ENCODE measurements at places on chromosomes 7 and 10.

DNA sequence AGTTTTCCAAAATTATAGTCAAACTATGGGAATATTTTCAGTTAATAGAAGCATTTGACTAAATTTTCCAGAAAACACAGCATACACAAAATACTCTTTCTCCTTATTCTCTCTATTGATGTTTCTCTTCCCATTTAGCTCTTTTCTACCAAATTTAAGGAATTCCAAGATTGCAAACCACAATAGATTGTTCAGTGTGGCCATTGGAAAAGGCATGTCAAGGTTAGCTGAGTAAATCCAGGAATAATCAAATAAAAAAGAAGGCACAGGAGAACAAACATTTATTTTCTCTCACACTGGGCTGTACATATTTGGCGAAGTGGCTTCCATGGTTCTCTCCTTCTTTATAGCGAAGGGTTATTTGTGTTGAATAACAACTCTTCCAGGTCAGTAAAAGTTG, 117.3 kb downstream of the THSD7A start:
- DNase-seq: no peak

- no peak for DNase-seq
Observed at GRCh38 chr10:75643405-75643804, 212.0 kb downstream of the LRMDA start.

- DNase-seq: no peak
Observed at GRCh38 chr7:80334908-80335307, 177.0 kb downstream of the GNAT3 start.

DNA sequence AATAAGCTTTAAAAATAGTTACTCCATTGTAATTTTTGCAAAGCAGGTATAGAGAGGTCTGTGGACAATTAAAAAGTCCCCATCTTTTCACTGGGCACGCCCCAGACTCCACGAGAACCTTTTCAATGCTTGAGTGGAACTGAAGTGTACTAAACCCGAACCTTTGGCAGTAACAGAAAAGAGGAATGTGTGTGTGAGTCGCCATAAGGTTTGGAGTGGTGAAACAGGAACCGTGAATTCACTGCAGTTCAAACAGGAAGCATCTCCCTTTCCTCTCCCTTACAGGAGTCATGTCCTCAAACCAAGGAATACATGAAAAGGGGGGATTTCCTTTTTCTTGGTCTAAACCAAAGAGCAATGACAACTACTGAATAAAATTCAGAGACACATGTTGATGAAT, 23.2 kb downstream of the NDUFB2 start:
- no peak for DNase-seq

- DNase-seq: no peak
Observed at GRCh38 chr7:259751-260405, 30.1 kb upstream of the FOXL3 start.

DNA sequence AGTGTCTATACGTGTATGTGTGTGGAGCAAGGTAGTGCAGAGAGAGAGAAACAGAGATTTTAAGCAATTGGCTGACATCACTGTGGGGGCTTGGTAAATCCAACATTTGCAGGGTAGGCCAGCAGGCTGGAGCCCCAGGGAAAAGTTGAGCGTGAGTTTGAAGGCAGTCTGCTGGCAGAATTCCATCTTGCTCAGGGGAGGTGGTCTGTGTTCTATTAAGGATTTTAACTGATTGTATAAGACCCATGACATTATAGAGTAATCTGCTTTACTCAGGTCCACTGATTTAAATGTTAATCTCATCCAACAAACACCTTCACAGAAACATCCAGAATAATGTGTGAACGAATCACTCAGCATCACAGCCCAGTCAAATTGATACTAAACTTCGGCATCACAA, 912.9 kb downstream of the GRM8 start:
- DNase-seq: no peak

GRCh38 chr10:43055991-43056567, 20.8 kb upstream of the RET start:
- DNase-seq: no peak

GRCh38 chr7:41162612-41163011, 540.3 kb downstream of the INHBA start:
- DNase-seq: no peak

DNA sequence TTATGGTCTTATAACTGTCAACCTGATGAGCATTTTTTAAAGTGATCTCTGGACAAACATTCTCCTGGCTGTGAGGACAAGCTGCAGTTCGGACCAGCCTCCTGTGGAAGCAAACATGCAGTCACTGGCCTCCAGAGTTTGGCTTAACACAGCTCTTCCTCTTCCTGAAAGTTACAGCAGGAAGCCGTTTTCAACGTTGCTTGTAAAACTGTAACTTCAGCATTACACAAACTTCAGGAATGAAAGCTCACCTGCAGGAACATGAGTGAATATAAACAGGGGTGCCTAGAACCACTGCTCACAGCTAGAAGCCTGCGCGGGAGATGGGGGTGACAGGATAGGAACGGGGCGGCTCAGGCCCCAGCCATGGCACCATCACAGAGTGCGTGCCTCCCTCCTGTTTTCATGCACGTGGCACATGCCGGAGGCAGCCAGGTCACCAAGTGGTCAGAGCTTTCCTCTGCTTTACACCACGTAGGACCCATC, 292.9 kb upstream of the PITRM1 start:
- no peak for DNase-seq

DNA sequence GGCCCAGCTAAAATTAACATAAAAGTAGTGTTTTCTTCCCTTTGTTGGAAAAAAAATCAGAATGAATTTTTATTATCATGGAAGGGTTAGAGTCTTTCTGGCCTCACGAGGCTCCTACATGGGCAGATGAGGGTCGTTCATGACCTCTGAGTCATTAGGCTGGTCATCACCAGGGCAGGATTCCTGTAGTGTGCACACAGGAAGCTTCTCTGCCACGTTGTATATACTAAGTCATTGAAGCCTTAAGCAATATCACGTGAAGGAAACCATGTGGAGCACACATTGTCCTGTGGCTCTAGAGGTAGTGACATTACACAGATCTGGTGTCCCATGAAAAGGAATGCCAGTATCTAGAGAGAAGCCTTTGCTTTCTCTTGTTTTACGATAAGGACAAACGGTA, 84.7 kb upstream of the C1QL3 start:
- no peak for DNase-seq

- no peak for DNase-seq
Observed at GRCh38 chr10:104844073-104844472, 203.0 kb downstream of the SORCS3 start.

DNA sequence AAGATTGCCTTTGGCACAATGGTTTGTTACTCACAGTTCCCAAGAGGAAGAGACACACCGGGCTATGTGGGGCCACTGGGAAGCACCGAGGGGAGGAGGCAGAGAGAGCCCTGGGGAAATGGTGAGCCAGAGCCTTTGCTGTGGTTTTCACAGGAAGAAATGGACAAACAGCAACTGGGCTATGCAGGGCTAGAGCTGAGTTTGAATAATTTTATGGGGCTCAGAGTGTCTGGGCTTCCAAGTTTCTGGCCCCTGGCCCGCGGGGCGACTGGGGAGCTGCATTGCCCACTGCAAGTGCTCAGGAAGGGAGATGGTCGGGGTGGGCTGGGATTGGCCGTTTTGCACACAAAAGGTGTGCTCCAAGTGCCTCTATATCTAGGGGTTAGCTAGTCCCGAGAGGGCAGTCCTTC, 92.6 kb downstream of the CHST15 start:
- no peak for DNase-seq

DNA sequence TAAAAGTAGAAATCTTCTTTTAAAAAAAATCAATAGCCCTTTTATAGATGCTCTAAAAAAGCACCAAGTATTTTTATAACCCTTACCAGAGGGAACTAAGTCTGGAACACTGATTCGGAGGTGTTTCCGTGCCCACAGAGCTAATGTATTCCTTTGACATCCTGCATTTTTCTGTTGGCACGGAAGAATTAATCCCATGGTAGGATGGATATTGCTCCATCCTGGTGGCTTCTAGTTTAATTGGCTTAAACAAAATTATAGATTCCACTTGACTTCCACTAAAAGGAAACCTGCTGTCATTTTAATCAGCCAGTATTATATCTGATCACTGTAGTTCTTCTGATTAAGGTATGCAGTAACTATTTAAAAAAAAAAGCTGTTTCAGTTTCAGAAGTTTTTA, 164.0 kb upstream of the NPS start:
- no peak for DNase-seq

- DNase-seq: no peak
Observed at GRCh38 chr7:133253519-133253875, 619 bp downstream of the EXOC4 start.

- DNase-seq: no peak
Observed at GRCh38 chr7:138032186-138032585, 30.3 kb upstream of the CREB3L2 start.

DNA sequence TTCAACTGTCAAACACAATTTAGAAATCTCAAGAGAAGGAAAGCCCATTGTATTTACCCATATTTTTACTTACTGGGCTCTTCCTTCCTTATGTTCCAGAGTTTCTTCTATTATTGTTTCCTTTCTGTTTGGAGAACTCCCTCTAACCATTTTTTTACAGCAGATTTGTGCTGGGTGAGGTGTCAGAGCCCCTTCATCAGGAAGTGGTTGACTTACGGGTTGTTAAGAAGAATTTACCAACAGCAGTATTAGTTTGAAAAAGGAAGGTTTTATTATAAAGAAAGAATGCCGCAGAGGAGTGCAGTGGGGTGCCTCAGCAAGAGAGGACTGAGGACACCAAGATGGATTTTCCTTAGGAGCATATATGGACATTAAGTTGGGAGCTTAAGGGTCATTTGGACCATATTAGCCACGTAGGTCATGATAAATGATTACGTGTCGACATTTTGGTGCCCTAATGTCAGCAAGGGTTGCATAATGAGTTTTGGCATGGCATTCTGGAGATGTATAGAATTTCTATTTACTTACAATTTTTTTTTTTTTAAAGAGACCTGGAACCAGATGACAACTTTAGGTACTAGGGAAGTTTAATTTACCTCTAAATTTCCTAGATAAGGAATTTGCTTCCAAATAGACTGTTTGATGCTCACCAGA, 6.3 kb upstream of the TBATA start:
- DNase-seq: no peak

DNA sequence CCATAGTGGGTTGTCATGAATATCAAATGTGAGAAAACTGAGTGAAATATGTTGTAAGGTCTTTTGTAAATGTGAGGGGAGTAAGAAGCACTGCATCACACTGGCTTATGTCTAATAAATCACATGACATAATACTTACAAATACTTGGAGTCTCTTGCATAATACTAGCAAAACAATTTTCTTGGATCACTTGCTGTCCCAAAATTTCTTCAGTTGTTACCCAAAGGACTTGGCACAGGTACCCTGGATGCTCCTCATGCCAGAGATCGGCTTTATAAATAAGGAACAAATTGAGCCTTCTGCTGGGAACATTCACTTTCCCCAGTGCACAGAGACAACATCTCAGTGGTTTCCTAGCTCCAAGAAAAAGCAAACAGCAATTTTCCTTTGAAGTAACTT, 5.0 kb upstream of the LRIT2 start:
- no peak for DNase-seq

DNA sequence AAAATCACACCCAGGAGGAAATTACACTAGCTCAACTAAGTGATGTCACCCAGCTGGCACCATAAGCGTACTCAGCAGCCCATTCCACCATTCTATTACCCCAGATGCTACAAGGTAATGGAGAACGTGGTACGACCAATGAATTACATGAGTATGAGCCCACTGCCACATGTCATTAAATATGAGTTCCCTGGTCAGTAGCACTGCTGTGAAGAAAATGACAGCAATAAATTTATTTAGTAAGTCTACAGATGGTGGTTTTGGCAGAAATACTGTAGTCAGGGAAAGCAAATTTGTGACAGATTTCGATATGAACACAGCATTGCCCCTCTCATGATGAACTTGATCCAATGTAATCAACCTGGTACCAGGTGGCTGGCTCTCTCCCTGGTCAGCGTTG, 154.2 kb downstream of the VWC2 start:
- DNase-seq: no peak

GRCh38 chr7:93165447-93165846, 17.3 kb upstream of the SAMD9L start:
- peak; percentile 6 for DNase-seq

DNA sequence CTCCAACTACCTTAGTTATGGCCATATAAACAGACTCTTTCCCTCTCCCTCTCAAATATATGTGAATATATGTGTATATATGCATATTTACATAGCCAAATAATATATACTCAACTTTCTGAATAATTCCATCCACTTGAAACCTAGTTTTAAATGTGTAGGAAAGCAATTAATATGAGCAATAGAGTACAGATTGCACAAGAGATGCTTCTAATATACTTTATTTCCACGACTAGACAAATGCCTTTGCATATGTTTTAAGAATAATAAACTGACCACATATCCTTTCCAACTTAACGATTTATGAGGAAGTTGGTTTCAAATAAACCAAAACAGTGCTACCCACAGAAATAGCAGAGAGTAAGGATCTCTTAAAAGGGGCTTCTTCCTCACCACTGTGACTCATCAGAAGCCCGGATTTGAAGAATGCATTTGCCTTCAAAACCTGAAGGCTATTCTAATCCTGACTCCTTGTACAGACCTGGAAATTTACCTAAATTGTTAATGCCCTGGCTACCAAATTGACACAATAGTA, 266.3 kb downstream of the AHR start:
- DNase-seq: no peak

- DNase-seq: no peak
Observed at GRCh38 chr10:72588266-72588665, 37.6 kb downstream of the MICU1 start.

DNA sequence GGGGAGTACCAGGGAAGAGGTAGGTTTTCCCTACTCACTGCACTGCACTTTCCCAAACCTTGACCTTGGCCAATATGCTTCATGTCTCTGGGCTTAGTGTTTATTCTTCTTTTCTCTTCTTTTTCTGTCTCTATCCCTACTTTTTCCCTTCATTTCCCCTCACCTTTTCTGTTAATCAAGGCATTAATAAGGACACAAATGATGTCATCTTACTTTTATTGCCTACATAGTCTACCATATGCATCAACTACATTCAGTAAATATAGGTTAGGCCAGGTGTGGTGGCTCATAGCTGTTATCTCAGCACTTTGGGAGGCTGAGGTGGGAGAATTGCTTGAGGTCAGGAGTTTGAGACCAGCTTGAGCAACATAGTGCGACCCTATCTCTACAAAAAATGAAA, 13.0 kb upstream of the ZNF503 start:
- no peak for DNase-seq

DNA sequence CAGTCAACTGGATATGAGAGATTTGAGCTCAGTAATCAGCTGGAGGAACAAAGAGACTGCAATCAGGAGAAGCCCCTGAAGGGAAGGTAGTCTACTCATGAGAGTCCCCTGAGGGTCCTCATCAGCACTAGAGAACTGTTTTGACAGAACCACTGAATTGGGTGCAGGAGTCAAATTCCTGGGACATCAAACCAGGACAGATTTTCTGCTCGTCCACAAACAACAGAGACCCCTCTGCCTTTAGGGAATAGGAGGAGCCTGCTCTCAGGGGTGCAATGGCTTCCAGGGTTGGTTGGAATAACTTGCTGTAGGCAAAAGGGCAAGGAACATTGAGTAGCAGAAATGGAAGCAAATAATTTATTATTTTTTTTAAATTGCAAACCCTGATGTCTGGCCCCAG, 21.9 kb upstream of the NEUROD6 start:
- DNase-seq: no peak

All from CD4-positive, alpha-beta T cell treated with Interleukin-6 at 100 ng/mL for 8 hours (primary cell).